ENCODE measurements at places on chromosomes 13 and 19.

- no peak for DNase-seq
Observed at GRCh38 chr19:19179548-19180441, 9.7 kb upstream of the MEF2B start.

- DNase-seq: no peak
Observed at GRCh38 chr13:111564606-111565005, 244.2 kb downstream of the TEX29 start.

DNA sequence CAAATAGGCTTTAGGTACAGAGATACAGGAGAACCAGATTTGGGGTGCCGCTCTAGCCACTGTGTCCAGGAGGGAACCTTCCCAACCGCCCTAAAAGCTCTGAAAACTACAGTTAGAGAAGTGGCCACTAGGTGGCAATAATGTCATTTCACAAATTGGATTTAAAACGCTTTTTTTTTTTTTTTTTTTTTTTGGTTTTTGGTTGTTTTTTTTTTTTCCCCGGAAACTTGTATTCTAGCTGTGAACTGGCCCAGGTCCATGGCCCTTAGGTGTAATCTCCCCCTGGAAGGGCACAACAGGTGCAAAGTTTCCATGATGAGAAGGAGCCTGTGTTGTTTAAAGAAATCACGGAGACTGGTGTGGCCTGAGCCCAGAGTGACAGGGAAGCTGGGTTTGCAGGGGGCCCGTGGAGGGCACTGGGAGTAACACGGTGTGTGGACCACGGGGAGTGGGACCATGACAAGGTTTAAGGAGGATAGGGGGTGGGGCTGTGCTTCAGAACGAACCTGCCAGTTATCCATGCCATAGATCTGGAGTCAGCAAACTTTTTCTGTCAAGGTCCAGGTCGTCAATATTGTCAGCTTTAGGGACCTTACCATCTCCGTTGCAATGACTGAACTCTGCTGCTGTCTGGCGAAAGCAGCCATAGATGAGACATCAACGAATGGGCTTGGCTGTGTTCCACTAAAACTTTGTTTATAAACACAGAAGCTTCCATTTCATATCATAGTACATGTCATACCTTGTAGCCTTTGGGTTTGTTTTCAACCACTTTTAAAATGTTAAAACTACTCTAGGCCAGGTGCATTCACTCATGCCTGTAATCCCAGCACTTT is 10.1 kb downstream of the OR1I1 start:
- peak; percentile 37 for DNase-seq

DNA sequence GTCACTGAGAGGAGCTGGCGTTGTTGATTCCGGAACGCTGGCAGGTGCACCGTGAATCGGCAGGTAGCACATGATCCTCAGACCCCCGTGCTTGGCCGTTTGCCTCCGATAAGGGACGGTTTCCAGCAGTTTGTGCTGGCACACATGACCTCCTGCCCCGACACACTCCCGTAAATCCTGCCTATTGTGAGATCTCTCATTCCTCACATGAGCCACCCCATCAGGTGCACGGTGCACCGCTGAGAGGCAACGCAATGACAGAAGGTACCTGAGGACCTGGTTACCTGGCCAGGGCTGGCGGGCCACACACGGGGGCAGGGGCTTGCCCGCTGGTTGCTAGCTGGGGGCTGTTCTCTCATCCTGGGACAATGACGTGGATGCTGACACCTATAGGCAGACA is 2.1 kb upstream of the ADPRHL1 start:
- no peak for DNase-seq

- DNase-seq: no peak
Observed at GRCh38 chr13:101875717-101876393, 423.4 kb downstream of the ITGBL1 start.

- no peak for DNase-seq
Observed at GRCh38 chr19:5934069-5934401, 20.0 kb downstream of the CAPS start.

GRCh38 chr19:55624109-55625003 is at the start of gene ZNF784:
ZNF784 (minus strand) TSS chr19:55624566; CDS start chr19:55624561, 5 bp downstream.
- DNase-seq: peak; percentile 90

GRCh38 chr19:873561-874041 is 14.1 kb downstream of the CFD start:
- DNase-seq: no peak

DNA sequence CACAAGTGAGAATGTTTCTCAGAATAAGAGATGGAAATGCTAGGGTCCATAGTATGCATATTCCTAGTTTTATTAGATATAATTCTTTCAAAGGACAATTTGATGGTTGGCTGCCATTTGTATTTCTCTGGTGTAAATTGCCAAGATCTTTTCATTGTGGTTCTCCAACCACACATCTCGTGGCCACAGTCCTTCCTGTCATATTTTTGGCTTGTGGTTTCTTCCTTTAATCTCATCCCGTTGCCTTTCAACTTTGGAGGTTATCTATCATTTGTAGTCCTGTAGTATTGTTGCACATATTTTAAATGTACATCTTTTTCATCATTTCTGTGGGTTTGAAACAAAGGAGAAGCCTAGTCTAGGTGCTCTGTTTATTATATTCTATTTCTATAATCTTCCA is 61.2 kb downstream of the WASF3 start:
- DNase-seq: no peak

DNA sequence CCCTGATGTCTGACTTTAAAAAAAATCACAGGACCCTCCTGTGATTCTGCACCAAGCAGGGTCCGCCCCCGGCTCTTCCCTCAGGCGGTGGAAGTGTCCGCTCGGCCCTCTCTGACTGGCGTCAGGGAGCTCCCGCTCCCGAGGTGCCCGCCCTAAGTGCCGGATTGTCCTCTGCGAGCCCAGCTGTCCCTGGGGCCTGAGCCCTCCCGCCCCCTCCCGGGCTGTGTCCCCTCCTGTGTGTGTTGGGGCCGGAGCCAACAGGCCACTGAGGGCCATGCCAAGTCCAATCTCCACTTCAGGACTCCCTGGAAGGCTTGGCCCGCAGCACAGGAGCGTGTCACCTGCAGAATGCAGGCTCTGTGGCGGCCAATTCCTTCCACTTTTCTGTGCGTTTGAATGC is 25.4 kb downstream of the MAP2K2 start:
- no peak for DNase-seq

DNA sequence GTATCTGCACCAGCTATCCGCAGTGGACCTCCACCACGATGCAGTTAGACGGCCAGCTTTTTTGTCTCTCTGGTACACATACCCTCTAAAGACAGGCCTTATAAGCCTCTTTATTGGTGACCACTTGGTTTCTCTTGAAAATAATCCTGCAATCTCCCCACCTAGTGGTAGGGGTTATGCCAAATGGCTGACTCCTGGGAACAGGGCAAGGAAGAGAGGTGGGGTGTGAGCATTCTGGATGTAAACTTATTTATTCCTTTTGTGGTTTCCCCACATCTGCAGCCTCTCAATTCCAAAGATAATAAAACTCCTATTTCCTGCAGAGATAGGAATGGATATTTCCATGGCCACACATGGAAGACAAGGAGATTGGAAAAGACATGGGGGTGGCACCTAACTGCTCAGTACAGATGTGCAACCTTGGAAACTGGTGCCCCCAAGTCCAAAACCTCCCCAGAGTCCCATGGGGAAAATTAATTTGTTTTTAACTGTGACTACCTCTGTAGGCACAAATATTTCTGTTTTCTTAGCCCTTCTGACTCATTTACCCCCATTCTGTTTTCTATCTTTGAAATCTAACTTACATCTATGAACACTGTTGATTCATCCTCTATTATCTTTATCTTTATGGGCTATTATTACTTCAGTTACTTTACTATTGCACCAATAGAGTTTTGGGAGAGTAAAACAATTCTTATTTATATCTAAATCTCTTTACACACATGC is 112.7 kb upstream of the TSHZ3 start:
- no peak for DNase-seq

GRCh38 chr13:39483326-39483725 is 119.7 kb downstream of the LHFPL6 start:
- no peak for DNase-seq

- no peak for DNase-seq
Observed at GRCh38 chr13:92221916-92222315, 823.5 kb downstream of the GPC5 start.

GRCh38 chr13:109844396-109844795 is 58.0 kb upstream of the IRS2 start:
- DNase-seq: no peak

- DNase-seq: no peak
Observed at GRCh38 chr13:80599765-80600164, 258.8 kb upstream of the SPRY2 start.

GRCh38 chr19:6736917-6737283 is 480 bp downstream of the GPR108 start:
- DNase-seq: no peak

- no peak for DNase-seq
Observed at GRCh38 chr13:39840201-39840600, 184.7 kb downstream of the COG6 start.

GRCh38 chr19:17469092-17469480 is 1.2 kb upstream of the SLC27A1 start:
- no peak for DNase-seq

- no peak for DNase-seq
Observed at GRCh38 chr19:48569814-48570213, 17.8 kb downstream of the SULT2B1 start.

DNA sequence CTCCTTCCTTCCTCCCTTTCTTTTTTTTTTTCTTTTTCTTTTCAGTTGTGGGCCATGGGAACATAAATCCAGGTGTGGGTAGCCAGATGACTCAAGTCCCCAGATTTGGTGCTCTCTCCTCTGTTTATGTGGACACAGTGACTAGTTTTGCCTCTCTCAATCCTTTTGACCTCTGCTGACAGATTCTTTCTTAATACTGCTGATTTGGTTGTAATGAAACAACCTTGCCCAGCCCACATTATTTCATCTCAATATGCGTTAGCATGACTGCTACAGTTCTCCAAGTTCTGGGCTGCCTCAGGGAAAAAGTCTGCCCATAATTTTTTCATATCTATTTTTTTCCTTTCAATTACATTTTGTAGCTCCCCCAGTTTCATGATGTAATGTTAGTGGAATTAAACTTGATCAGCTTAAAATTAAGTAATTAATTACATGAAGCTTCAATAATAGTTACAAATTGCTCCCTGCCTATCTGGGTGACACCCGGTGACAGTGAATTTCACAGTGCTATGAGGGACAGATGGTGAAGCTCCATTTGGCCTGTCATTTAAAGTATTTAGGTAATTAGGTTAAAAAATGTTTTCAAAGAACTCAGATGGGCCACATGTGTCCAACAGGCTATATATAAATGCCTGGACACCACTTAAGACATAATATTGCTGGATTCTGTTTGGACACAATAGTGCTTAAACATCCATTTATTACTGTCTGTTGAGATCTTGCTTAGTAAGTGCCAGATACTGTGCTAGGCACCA is 118.8 kb upstream of the FRY start:
- no peak for DNase-seq

GRCh38 chr13:20127262-20127561 is 33.6 kb downstream of the GJA3 start:
- DNase-seq: no peak

- peak; percentile 53 for DNase-seq
Observed at GRCh38 chr13:24097064-24097463, 63.5 kb upstream of the SPATA13 start.

DNA sequence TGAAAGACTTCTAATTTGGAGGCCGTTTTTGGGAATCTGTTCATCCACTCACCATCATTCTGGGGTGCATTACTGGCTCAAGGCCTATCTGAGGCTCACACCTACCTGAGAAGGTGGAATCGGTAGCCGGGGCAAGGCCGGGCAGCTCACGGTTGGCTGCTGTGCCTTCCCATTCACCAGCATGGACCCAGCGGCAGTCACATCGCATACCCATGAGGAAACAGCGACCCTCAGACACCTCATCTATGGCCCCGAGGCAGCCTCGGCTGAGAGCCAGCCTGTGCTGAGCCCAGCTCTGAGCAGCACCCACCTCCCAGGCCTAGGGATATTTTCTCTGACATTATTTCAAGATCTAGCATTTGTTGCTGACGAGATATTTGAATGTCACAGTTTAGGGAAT is 130.5 kb downstream of the ATP11A start:
- no peak for DNase-seq

GRCh38 chr19:42229301-42229854 is 9.3 kb downstream of the ZNF526 start:
- no peak for DNase-seq

DNA sequence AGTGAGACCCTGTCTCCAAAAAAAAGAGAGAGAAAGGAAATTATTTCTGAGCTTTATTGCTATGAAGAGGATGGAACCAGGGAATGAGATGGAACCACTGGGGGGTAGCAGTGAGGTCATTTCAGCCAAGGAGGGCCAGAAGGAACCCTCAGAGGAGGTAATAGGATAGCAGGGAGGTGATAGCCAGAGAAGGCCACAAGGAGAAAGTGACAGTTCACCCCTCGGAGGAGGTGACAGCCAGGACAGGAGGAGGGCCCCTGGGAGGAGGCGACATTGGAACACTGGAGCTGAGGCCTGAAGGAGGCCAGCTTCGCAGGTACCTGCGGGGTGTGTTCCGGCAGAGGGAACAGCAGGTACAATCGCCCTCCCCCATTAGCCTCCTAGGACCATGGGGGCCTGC is 675 bp upstream of the PGPEP1 start:
- DNase-seq: no peak

GRCh38 chr13:37835392-37835791 is 34.2 kb downstream of the TRPC4 start:
- DNase-seq: no peak

DNA sequence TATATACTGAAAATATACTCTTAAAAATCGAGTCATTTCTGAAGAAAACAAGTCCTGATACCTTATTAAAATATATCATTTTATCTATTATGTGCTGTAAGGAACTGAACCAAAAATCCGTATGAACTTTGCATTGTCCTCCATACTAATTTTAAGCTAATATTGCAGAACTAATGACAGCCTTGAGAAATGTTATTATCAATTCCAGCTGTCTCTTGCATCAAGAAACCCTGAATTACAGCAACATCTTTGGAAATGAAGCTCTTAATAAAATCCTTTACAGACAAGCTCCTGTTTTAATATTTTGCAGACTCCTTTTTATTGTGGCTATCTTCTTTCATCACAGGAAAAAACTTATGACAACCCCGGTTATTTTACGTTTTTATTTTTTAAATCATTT is 1335.3 kb downstream of the EFNB2 start:
- DNase-seq: no peak

- DNase-seq: no peak
Observed at GRCh38 chr13:51687947-51688714, 103.9 kb downstream of the WDFY2 start.

DNA sequence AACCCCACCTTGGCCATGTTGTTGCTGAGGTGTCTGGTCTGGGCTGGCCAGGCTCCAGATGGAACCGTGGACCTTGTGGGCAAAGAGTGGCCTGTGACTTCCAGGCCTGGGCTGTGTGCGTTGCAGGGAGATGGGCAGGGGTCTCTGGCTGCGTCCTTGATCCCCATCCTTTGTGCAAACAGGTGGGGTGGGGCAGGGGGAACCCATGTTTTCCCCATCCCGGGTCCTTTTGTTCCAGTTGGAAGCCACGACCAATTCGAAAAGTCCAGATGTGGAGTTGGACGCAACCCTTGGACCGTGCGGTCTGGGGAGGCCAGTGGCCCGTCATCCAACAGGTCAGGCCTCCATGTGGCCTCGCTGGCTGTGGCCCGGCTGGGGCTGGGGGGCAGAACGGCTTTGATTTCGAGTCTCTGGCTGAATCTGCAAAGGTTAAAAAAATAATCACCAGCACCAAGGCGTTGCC is 13.1 kb upstream of the COMP start:
- no peak for DNase-seq

GRCh38 chr19:19514215-19514657 is 1.1 kb downstream of the TSSK6 start:
- DNase-seq: no peak
